Cardiac muscle cell (in vitro differentiated cells and primary cell): ENCODE measurements at places on chromosomes 2 and 18. TPM values are rescaled to one million over a fixed set of nuclear protein-coding genes. Genes with fewer than 3 reads are reported as not detected.

- H3K27me3 ChIP-seq = no peaks in the 10 kb centered on the region
- peaks cover 3% of the 10 kb centered on the region for H3K4me1 ChIP-seq
- H3K27ac ChIP-seq = no peak overlapping the region
- no peak overlapping the region for H3K4me3 ChIP-seq
- DNase-seq = no peak
- H3K36me3 ChIP-seq = no peaks in the 10 kb centered on the region
Observed at GRCh38 chr2:28343184-28343942, 49.3 kb upstream of the FOSL2 start.

GCG gene
- total RNA-seq = not detected in 2 replicates

BABAM2 gene
- 31.8 and 33.3 TPM in 2 replicates for total RNA-seq

GRCh38 chr2:48016225-48017019 is 110.1 kb upstream of the FBXO11 start:
- no peak overlapping the region for H3K4me3 ChIP-seq
- H3K27ac ChIP-seq = no peak overlapping the region
- no peaks in the 10 kb centered on the region for H3K36me3 ChIP-seq
- no peak for DNase-seq
- H3K27me3 ChIP-seq = no peaks in the 10 kb centered on the region

TTN gene
- total RNA-seq = 473 and 1,214 TPM in 2 replicates

LHCGR gene
- total RNA-seq = 0.57 TPM in 1 of 2 replicates, not detected in the other

- no peak for DNase-seq
- peak overlapping the region; percentile 78 for H3K4me3 ChIP-seq
- H3K27ac ChIP-seq = peak overlapping the region; percentile 92
- H3K27me3 ChIP-seq = no peaks in the 10 kb centered on the region
- H3K36me3 ChIP-seq = no peaks in the 10 kb centered on the region
Observed at GRCh38 chr2:100417711-100418124, 250 bp upstream of the CHST10 start.

SPC25 gene
- total RNA-seq = 3.3 and 10.1 TPM in 2 replicates

MSTN gene
- 0.27 and 0.28 TPM in 2 replicates for total RNA-seq

CYRIA gene
- 0.63 and 2.2 TPM in 2 replicates for total RNA-seq
